ENCODE measurements at places on chromosomes 12 and 14.

DNA sequence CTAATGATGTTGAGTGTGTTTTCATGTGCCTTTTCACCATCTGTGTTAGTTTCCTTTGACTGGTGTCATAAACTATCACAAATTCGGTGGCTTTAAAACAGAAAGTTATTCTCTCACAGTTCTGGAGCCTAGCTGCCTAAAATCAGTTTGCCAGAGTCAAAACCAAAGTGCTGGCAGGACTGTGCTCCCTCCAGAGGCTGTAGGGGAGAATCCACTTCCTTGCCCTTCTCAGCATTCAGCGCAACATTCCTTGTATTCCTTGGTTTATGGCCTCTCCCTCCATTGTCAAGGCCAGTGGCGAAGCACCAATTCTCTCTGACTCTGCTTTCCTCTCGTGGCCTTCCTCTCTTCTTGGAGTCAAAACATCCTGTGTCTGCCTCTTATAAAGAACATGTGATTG is 174.2 kb upstream of the PDE3A start:
- DNase-seq: no peak

- DNase-seq: no peak
These were observed 23.5 kb upstream of the PTPRB start for GRCh38 chr12:70660620-70661219.

GRCh38 chr14:99852578-99852977 is 59.4 kb downstream of the EML1 start:
- no peak for DNase-seq

- DNase-seq: no peak
These were observed 64.3 kb upstream of the DIO3 start for GRCh38 chr14:101496776-101497683.

- no peak for DNase-seq
These were observed 53.8 kb downstream of the FAM222A start for GRCh38 chr12:109767456-109767855.

DNA sequence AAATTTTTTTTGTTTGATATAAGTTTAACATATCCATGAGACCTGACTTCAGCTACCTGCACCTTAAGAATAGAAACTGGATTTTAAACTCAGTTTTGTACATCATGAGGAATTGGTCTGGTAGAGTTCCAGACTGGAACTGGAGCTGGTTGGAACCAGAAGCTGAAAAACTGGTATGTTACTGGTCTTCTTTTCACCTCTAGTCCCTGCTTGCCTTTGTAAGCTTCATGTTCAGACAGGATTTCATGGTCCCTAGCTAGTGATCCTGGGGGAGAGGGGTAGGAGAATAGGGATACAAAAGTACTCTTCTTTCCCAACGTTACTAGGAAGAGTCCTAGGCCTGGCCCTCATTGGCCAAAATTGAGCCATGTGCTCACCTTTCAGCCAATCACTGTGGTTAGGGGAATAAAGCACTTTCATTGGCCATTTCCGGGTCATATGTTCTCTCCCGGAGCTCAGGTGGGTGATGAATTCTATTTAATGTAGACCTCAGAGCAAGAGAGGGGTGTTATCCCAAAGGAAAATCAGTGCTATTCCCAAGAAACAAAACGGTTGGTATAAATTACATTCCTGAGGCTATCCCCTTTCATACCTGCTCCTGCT is 36.9 kb upstream of the APPL2 start:
- DNase-seq: no peak

DNA sequence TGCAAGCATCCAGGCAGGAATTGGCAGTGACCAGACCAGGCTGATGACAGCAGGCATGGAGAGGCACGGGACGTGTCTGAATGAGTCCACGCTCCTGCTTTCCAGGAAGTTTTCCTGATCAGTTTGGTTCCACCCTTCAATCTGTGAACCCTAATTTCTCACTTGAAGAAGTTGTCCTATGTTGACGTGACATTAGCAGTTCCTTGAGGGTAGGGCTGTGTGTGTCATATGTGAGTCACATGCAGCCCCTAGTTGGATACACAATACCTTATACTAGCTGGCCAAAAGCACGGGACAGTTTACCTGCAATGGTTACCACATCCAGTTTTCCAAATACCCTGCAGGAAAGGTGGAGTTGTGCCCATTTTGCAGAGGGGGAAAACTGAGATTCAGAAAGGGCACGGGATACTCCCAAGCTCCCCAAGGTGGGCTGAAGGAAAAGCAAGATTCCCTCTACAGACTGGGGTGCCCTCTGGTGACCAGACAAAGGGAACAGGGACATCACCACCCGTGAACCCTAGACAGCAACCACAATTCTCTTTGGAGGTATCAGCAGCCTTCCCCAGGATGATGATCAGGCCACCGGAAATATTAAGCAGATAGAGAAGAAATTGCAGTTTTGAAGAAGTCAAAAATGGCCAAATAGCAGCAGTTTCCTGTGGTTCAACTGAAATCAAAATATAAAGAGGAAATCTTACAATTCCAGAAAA is 194.5 kb downstream of the PHETA1 start:
- no peak for DNase-seq

- no peak for DNase-seq
These were observed 18.6 kb downstream of the PELI2 start for GRCh38 chr14:56136571-56137452.

- no peak for DNase-seq
These were observed 81.2 kb upstream of the ETV6 start for GRCh38 chr12:11568155-11568761.

- no peak for DNase-seq
These were observed 4.1 kb downstream of the ETFBKMT start for GRCh38 chr12:31663576-31663975.

- DNase-seq: no peak
These were observed 7.9 kb upstream of the GPRC5A start for GRCh38 chr12:12883369-12884001.

DNA sequence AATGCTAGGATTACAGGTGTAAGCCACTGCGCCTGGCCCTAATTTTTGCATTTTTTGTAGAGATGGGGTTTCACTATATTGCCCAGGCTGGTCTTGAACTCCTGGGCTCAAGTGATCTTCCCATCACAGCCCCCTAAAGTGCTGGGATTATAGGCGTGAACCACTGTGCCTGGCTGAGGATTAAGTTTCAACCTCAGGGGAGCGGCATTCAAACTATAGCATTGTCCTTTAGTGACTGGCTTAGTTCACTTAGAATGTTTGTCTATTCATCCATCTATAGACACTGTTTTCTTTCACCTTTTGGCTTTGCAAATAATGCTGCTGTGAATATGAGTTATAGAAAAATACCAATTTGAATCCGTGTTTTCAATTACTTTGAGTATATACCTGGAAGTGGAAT is 25.2 kb downstream of the PTPN11 start:
- no peak for DNase-seq

DNA sequence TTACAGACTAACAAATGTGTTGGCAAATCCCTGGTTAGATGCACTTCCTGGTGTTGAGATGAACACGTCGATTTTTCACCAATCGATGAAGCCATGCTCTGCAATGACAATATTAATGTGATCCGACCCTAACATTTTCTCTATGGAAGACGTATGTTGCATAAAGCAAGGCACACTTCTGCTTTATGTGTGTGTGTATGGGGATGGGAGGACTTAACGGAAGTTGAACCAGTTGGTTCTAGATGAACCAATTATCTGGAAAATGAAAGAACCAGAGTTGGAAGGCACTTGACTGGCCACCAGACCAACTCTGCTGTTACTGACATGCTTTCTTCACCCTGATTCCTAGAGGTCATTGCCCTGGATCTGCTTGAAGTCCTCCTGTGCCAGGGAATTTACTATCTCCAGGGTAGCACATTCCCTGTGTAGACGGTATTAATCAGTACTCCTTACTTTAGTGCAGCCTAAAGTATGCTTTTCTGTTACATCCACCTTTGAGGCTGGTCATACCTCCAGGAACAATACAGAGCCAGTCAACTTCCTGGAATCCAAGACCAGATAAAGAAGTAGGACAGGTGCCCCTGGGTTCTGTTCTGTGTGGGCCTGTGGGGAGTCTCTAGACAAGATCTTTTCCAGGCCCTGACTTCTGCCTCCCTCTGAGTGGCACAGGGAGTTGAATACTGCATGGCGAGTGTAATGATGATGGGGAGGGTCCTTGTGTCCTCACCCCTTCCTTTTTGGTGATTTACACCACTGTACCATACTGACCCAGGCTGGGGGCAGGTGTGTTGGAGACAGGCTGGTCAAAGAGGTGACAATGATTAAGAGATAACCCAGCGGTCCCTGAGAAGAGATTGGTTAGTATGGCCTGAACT is 4.1 kb downstream of the SDR39U1 start:
- no peak for DNase-seq

- DNase-seq: no peak
These were observed 244.5 kb downstream of the DPY19L2 start for GRCh38 chr12:63423839-63424238.

GRCh38 chr12:24615967-24616411 is 332.9 kb downstream of the BCAT1 start:
- no peak for DNase-seq

GRCh38 chr12:108752387-108752786 is 21.1 kb upstream of the CORO1C start:
- DNase-seq: no peak

GRCh38 chr12:11592484-11592883 is 57.0 kb upstream of the ETV6 start:
- DNase-seq: no peak

GRCh38 chr12:103996595-103996994 is 30.9 kb downstream of the TDG start:
- DNase-seq: no peak

- DNase-seq: no peak
These were observed 183.2 kb upstream of the SFSWAP start for GRCh38 chr12:131527736-131528135.

DNA sequence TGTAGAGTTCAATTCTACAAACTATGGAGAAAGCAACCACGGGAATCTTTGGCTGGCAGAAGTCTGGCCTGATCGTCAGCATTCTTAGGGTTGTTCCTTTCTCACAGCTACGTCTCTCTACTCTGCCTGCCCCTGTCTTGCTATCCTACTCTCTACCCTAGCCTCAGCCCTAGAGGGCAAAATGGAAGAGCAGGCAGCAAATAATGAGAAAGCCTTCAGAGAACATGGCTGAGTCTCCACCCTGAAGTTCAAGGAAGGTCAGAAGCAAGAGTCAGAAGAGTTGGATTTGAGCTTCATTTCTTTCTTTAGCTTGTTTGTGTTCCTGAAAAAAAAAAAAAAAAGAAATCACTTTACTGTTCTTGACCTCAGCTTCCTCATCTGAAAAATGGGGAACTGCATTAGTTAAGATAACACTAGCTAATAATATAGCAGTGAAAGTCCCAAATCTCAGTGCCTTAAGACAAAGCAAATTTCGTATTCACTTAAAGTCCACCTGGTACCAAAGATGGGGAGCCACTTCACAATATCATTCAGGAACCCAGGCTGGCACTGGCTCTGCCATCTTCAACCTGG is 50.2 kb upstream of the CCND2 start:
- DNase-seq: no peak

GRCh38 chr12:97877404-97877803 is 414.8 kb downstream of the RMST start:
- no peak for DNase-seq

GRCh38 chr12:110348431-110349059 is 55.0 kb downstream of the ANAPC7 start:
- no peak for DNase-seq

GRCh38 chr14:85565862-85566296 is 35.9 kb downstream of the FLRT2 start:
- DNase-seq: no peak

- no peak for DNase-seq
These were observed 57.2 kb downstream of the EPS8 start for GRCh38 chr12:15731940-15732339.

GRCh38 chr14:24669651-24670050 is 35.7 kb upstream of the GZMB start:
- DNase-seq: no peak

DNA sequence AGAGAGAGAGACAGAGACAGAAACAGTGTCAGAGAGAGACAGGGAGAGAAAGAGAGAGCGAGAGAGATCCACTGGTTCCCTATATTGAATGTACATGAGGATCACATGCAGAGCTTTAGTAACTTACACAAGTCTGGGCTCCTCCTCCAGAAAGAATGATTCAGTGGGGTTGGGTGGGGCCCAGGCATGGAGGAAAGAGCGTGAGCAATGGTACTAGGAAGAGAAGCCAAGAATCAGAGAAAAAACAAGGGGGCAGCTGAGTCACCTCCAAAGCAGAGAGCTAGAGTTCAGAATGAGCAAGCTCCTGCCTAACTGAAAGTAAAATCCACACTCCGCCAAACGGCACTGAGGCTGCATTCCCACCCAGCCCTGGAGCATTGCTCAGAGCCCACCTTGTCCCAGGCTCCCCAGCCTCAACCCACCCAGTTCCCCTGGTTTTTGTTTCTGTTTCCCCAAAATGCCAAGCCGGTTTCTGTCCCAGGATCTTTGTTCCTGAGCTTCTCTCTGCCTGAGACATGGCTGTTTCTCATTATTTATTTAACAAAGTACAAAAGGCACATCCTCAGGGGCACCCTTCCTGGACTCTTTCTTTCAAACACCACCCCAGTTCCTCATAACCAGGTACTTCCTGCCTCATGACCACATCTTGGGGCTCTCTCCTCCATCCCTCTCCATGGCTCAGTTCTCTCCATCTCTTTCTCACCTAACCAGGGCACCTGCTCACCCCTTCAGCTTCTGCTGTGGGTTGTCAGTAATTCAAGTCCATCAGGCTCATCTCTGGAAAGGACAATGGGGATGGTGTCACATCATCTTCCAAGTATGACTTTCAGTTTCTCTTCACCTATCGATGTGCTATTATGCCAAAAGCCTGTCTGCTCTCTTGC is 670.3 kb upstream of the TBX3 start:
- no peak for DNase-seq

- no peak for DNase-seq
These were observed 24.7 kb upstream of the ATP5MC2 start for GRCh38 chr12:53700567-53700966.

DNA sequence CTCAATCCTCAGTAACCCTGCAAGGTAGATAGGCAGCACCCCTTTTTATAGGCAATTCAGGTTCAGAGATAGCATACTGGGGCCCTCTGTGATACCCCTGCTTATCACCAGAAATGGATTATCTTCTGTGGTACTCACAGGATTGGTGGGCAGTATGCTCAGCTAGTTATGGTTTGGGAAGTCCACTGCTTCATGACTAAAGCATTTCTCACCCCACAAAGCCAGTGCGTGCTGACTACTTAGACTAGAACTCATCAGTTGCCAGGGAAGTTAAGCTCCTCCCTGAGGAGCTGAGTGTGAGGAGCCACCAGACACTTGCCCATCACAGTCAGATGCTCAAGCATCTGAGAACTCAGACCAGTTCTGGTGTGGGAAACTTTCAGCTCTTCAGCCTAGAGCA is 76.3 kb downstream of the SCAF11 start:
- DNase-seq: no peak
